ENCODE measurements at places on chromosomes 7 and 10.

GRCh38 chr7:44330331-44330730, 4.9 kb upstream of the CAMK2B start:
- DNase-seq, result peak; percentile 13

GRCh38 chr7:20229646-20230500, 12.7 kb upstream of the MACC1 start:
- DNase-seq, result peak; percentile 93

DNA sequence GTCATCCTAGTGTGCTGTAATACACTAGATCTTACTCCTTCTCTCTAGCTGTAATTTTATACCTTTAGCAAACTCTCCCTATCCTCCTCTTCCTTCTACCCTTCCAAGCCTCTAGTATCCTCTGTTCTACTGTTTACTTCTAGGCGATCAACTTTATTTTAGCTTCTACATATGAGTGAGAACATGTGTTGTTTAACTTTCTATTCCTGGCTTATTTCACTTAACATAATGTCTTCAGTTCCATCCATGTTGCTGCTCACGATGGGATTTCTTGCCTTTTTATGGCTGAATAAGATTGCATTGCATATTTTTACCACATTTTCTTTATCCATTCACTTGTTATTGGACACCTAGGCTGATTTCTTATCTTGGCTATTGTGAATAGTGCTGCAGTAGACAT, 318.6 kb downstream of the MALRD1 start:
- no peak for DNase-seq

DNA sequence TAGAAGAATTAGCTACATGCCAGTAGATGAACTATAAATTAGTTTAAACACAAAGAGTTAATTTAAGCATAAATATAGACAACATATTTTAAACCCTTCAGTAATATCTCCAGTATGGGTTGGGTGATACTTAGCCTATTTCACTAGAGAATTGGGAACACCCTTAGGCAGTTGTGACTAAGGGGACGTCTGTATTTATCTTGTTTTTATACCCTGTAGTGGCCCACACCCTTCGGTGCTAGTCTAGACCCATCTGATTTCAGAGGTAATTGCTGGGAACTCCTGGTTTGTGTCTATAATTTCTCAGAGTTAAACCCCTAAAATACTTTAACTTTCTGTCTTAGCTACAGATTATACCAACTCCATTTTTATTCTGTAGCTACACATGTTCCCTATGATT, 11.5 kb upstream of the STEAP4 start:
- no peak for DNase-seq

Data from fibroblast of villous mesenchyme (primary cell).